Body of pancreas (tissue), 4 donors: ENCODE measurements at places on chromosomes 16 and 17. TPM values are rescaled to one million over a fixed set of nuclear protein-coding genes. Genes with fewer than 3 reads are reported as not detected.

Gene RRAD
- 8.3 TPM for total RNA-seq

DNA sequence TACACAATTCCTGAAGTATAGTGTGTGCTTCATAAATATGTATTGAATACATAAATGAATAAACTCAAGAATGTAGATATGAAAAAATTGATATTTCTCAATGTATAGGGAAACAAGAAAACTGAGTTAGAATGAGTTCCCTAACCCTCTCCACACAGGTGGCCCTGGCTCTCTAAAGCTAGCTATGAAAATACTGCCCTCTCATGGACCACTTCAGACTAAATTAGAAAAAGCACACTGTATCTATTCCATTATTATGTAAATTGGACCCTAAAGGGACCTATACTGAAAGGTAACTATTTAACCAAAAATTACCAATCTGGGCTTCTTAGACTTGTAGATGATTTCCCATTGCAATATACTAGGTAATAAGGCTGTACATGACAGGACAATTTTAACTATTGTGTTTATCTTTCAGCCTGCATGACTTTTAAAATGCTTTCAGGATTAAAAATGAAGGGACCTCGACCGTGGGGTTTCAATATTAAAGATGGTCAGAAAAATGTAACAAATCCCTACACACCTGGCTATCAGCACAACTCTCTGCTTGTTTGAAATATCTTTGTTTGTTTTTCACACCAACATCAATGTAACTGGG lies 672.5 kb upstream of the KIF2B start:
- DNase-seq: no peak
- H3K27me3 ChIP-seq: no peaks in the 10 kb centered on the region
- no peak overlapping the region for H3K27ac ChIP-seq
- no peaks in the 10 kb centered on the region for H3K4me1 ChIP-seq
- H3K36me3 ChIP-seq: no peaks in the 10 kb centered on the region

DNA sequence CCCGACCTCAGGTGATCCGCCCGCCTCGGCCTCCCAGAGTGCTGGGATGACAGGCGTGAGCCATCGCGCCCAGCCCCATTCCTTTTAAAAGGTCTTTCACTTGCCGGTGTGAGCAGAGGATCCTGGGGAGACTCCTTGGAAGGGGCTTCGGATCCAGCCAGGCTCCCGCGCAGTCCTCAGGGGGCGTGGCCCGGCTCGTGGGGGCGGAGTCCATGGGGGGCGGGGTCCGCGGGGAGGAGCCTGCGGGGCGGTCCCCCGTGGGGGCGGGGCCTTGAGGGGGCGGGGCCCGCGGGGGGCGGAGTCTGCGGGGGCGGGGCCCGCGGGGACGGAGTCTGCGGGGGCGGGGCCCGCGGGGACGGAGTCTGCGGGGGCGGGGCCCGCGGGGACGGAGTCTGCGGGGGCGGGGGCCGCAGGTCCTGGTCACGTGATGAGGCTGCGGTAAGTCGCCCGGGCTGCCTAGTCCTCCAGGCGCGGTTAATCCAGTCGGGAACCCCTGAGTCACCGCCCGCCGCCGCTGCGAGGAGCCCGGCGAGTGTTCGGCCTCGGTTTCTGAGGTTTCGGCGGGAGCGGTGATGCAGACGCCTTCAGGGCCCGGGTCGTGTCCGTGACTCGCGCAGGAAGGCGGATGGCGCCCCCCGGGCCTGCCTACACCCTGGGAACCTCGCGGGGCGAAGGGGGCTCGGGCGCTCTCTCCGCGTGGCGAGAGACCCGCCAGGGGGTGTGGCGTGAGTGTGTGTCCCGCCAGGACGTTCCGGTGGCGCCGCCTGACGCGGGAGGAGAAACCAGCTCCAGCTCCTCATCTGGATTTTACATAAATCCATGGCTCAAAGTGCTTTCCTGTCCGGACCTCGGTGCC lies 23.6 kb upstream of the ABR start:
- H3K27me3 ChIP-seq: no peaks in the 10 kb centered on the region
- peaks cover 6% of the 10 kb centered on the region for H3K4me1 ChIP-seq
- H3K4me3 ChIP-seq: no peak overlapping the region
- no peaks in the 10 kb centered on the region for H3K36me3 ChIP-seq

Gene CASKIN1
- 0.78 TPM for total RNA-seq

DNA sequence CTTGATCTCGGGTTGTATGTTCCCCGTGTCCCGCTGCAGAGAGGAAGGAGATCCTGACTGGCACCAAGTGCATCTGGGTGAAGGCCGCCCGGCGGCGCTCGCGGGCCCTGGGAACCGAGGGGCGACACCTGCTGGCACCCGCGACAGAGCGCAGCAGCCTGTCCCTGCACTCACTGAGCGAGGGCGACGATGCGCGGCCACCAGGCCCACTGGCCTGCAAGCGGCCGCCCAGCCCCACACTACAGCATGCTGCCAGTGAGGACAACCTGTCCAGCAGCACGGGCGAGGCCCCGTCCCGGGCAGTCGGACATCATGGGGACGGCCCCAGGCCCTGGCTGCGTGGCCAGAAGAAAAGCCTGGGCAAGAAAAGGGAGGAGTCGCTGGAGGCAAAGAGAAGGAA lies 7.5 kb downstream of the BTBD17 start:
- peak; percentile 30 for DNase-seq
- peaks cover 20% of the 10 kb centered on the region for H3K27me3 ChIP-seq
- H3K4me3 ChIP-seq: no peak overlapping the region

DNA sequence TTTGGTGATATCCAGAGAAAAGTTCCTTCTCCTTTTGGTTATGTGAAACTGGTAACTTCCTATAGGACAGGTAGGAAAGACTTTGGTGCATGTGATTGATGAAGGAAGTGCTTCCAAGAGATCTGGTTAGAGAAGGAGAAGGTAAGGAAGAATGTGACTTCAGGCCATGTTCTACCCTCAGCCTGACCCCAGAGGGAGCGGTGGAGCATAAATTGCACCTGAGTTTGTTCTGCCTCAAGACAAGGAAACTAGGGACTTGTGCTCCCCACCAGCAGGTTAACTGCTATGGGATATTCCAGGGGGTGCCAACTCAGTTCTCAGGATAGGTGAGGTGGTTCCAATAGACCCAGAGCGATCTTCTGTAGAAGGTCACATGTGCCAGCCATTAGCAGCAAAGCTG lies 299.3 kb upstream of the XYLT1 start:
- H3K27me3 ChIP-seq: peaks cover 4% of the 10 kb centered on the region
- no peaks in the 10 kb centered on the region for H3K36me3 ChIP-seq
- no peak overlapping the region for H3K4me3 ChIP-seq
- H3K27ac ChIP-seq: no peak overlapping the region

GRCh38 chr16:28522792-28523191 lies 16.0 kb downstream of the NUPR1 start:
- H3K27me3 ChIP-seq: no peaks in the 10 kb centered on the region
- H3K27ac ChIP-seq: no peak overlapping the region
- no peak for DNase-seq
- H3K4me3 ChIP-seq: no peak overlapping the region

Gene TBC1D3H
- total RNA-seq: not detected

GRCh38 chr16:52581530-52581929 lies 34.6 kb upstream of the TOX3 start:
- peaks cover 35% of the 10 kb centered on the region for H3K4me1 ChIP-seq
- H3K27ac ChIP-seq: no peak overlapping the region
- no peaks in the 10 kb centered on the region for H3K36me3 ChIP-seq
- H3K4me3 ChIP-seq: no peak overlapping the region
- DNase-seq: peak; percentile 30

GRCh38 chr17:61416211-61416539 lies 16.5 kb downstream of the TBX2 start:
- H3K27ac ChIP-seq: no peak overlapping the region
- H3K36me3 ChIP-seq: no peaks in the 10 kb centered on the region
- no peak for DNase-seq
- H3K27me3 ChIP-seq: no peaks in the 10 kb centered on the region

Gene NCBP3
- 34.2 TPM for total RNA-seq

DNA sequence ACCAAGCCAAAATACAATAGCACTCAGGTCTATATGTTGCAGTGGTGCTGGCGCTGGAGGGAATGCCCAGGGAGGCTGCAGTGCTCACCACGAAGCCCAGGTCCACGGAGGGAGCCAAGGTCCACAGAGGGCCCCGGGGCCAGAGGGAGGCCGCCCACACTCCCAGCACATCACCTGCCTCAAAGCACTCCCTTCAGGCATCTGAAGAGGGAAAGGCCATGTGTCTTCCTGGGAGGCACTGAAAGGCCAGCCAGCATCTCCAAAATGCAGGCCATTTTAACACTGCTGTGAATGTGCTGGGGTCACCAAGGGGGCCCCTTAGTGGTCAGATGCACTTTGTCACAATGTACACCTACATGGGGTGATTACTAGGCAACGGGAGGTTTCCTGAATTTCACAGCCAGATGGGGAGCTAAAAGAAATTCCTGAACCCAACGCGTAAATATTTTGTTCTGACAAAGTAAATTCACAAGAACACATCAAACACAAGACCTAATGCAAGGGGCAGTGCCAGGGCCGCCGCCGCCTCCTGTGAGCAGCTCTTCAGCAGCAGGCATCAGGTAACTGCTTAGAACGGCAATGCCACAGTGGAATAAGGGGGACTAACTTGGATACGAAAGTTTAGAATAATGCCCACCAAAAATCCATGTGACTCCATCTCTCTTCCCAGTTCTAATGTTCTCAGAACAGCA lies 42.8 kb downstream of the USP22 start:
- no peak overlapping the region for H3K4me3 ChIP-seq
- H3K27me3 ChIP-seq: no peaks in the 10 kb centered on the region
- DNase-seq: no peak
- H3K4me1 ChIP-seq: no peaks in the 10 kb centered on the region

- no peaks in the 10 kb centered on the region for H3K36me3 ChIP-seq
- peaks cover 12% of the 10 kb centered on the region for H3K4me1 ChIP-seq
- DNase-seq: no peak
- no peak overlapping the region for H3K27ac ChIP-seq
- no peaks in the 10 kb centered on the region for H3K27me3 ChIP-seq
Observed at GRCh38 chr17:21318439-21318838, 33.9 kb downstream of the MAP2K3 start.

DNA sequence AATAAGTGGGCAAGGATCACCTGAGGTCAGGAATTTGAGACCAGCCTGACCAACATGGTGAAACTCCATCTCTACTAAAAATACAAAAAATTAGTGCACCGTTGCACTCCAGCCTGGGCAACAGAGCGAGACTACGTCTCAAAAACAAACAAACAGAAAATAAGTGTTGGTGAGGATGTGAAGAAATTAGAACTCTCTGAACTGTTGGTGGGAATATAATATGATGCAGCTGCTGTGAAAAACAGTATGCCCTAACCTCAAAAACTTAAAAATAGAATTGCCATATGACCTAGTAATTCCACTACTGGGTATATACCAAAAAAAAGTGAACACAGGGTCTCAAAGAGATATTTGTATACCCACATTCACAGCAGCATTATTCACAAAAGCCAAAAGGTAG lies 26.1 kb downstream of the GLG1 start:
- no peaks in the 10 kb centered on the region for H3K36me3 ChIP-seq
- no peak overlapping the region for H3K4me3 ChIP-seq
- H3K4me1 ChIP-seq: peaks cover 29% of the 10 kb centered on the region
- DNase-seq: no peak
- no peak overlapping the region for H3K27ac ChIP-seq
- no peaks in the 10 kb centered on the region for H3K27me3 ChIP-seq

- H3K4me3 ChIP-seq: no peak overlapping the region
- no peaks in the 10 kb centered on the region for H3K36me3 ChIP-seq
- H3K4me1 ChIP-seq: peaks cover 8% of the 10 kb centered on the region
- DNase-seq: no peak
- no peak overlapping the region for H3K27ac ChIP-seq
Observed at GRCh38 chr17:416293-417206, 63.9 kb upstream of the RPH3AL start.

Gene FBXO31
- 46.8 TPM for total RNA-seq

- no peak overlapping the region for H3K27ac ChIP-seq
- peaks cover 22% of the 10 kb centered on the region for H3K4me1 ChIP-seq
- no peaks in the 10 kb centered on the region for H3K36me3 ChIP-seq
- H3K27me3 ChIP-seq: no peaks in the 10 kb centered on the region
Observed at GRCh38 chr17:64028874-64029464, 8.5 kb upstream of the ICAM2 start.

DNA sequence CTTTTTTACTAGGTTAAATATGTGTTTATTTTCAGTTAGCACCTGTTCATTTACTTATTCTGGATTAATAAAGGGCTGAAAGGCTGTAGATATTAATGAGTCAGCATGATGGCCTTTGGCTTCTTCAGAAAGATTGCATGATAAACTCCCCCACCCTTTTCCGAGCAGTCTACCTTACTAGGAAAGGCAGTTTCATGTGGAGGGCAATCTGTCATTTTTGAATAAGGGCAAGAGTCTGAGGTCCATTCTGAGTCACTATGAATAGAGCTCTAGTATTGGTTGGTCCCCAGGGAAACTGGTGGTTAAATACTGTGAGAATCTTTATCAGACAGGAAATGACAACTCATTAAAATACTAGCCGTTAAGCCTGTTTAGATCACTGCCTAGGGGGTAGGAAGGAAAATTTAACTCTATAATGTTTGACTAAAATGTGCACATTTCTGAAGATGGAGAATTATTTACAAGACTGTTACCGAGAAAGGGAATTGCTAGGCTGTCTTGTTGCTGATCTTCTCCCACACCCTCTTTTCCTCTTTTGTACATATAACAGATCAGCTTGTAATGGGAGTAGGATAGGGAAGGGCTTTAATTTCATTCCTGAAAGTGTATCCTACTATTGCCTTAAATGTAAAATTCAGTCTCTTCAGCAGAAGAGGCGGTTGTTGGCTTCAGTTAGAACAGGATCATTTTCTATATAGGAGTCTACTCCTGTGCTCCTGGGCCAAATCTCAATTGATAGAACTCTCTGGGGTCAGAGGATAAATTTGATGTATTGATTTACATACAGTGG lies 63.3 kb downstream of the TUBD1 start:
- DNase-seq: peak; percentile 74
- H3K27ac ChIP-seq: peak overlapping the region; percentile 82
- H3K36me3 ChIP-seq: no peaks in the 10 kb centered on the region
- H3K4me1 ChIP-seq: peaks cover 66% of the 10 kb centered on the region

Gene HSD17B2
- 12.2 TPM for total RNA-seq

Gene PRAC1
- not detected for total RNA-seq

GRCh38 chr16:53341792-53342191 lies 92.5 kb upstream of the RBL2 start:
- no peak for DNase-seq
- no peaks in the 10 kb centered on the region for H3K27me3 ChIP-seq
- H3K4me3 ChIP-seq: no peak overlapping the region
- no peaks in the 10 kb centered on the region for H3K36me3 ChIP-seq
- no peaks in the 10 kb centered on the region for H3K4me1 ChIP-seq

Gene CTF1
- total RNA-seq: 1.0 TPM

Gene CHST4
- total RNA-seq: 23.4 TPM

Gene NUPR1
- total RNA-seq: 32.0 TPM
